Kasumi-1 (cell line): ENCODE measurements at places on chromosomes 2 and 18.

GRCh38 chr18:56851774-56852173 lies 200.6 kb downstream of the WDR7 start:
- no peak for DNase-seq

DNA sequence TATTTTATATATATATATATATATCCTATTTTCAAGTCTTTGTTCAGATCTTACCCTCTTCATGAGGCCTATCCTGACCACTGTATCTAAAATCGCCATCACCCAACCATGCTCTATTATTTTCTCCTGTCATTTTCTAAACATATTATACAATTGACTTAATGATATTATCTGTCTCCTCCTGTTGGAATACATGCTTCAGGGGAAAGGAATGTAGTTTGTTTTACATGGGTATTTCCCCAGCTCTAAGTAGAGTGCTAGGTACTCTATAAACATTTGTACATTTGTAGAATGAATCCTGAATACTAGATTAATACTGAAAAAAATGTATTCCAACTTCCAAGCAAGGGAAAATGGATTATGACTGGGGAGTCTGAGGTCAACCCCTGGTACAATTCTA lies 26.2 kb downstream of the TTC21B start:
- no peak for DNase-seq

DNA sequence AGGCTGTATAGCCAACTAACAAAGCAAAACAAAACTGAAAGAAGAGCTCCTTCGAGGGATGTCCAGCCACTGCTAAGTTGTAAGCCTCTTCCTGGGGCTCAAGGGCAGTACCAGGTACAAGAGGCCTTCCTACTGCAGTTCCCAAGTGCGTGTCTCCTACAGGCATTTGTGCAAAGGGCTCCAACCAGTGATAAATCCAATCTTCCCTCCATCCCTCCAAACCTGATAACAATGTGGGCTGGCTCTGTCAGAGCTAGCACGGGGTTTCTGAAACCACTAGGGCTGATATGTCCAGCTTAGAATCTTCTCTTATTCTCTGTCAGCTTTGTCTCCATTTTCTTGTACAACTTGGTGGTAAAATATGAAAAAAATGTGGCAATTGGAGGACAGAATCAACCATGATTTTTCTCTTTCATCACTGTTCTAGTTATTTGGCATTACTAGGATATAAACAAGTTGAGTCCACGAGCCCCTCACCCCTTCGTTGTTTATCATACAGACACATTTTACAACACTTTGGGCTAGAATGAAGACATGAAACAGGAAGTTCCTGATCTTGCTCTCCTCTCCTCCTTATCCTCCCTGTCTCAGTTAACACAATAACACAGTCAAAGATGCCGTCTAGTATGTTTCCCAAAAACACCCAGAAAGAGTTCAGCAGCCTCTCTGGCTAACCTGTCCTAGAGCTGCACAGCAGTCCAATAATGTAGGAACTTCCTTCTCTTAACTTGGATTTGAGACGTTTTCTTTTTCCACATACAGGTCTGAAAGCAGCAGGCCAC lies 35.4 kb upstream of the WIPF1 start:
- peak; percentile 57 for DNase-seq

DNA sequence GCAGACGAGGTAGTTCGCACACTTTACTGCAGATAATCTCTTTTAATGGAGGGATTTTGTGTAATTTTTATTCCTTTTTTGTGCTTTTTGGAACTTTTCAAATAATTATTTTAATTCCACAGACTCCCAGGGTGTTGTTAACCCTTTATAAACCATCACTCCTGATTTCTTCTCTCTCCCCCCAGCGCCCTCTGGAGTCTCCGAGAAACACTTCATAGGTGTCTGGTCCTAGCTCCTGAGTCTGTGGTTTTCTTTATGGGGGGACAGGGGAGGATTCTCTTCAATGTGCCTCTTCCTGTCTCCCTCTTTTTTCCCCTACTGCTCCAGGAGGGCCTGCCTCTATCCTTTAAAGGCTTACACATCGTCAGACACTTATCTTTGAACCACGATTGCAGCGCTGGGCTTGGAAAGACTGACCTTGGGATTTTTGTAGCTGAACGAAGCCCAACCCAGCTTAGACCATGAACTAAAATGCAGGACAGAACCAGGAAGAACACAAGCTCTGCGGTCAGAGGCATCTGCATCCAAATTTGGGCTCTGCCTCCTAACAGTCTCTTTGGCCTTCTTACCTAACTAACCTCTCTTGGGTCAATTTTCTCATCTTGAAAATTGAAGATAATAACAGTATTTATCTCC lies 7.1 kb upstream of the PKDCC start:
- DNase-seq = no peak

DNA sequence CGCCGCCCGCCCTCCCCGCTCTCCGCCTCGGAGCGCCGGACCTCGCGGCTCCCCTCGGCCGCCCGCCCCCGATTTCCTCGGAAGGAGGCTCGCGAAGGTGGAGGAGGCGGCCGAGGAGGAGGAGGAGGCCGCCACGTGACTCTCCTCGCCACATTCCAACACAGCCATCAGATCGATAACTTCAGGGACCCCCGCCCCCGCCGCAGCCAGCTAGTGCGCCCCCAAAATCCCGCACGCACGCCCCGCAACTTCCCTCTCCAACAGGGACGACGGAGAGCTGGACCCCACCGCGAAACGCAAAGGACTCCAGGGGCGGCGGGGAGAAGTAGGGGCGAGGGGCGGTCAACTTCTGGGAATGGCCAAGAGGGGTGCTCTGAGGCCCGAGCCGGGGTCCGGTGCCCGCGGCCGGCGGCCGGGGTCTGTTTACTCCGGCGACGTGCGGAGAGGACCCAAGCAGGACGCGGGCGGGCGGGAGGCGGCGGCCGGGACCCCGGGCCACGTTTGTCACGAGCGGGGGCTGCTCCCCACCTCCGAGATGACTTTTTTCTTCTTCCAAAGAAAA lies 2.0 kb downstream of the ZNF521 start:
- no peak for DNase-seq

DNA sequence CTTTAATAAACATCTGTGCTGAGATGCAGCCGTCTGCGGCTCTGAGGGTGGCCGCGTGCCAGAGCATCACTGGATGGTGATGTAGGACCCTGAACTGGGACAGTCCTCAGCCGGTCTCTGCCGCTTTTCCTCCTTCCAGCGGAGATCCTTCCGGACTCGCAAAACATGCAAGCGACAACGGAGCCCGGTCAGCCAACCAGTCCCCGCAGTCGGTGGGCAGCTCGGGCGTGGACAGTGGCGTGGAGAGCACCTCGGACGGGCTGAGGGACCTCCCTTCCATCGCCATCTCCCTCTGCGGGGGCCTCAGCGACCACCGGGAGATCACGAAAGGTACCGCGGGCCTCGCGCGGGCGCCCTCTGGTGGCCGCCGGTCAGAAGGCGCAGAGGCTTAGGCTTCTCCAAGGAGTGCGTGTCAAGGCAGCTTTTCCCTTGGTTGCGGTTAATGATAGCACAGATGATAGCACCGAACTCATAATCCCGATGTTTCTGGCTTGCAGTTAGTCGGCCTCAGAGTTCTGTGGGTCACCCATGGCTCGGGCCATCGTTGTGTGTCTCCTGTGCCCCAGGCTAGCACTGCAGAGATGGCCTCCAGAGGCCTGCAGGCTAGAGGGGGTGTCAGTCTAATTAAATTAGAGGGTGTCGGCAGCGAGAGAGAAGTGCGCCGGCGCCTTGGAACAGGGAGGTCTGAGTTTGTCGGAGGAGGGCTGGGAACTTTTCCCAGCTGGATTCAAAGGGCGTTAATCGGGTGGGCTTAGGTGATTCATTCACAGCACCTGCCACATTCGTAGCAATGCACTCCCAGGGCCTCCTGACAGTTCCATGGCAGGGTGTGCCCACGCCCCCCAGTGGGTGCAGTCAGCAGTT lies 38.5 kb downstream of the LPIN1 start:
- peak; percentile 24 for DNase-seq

DNA sequence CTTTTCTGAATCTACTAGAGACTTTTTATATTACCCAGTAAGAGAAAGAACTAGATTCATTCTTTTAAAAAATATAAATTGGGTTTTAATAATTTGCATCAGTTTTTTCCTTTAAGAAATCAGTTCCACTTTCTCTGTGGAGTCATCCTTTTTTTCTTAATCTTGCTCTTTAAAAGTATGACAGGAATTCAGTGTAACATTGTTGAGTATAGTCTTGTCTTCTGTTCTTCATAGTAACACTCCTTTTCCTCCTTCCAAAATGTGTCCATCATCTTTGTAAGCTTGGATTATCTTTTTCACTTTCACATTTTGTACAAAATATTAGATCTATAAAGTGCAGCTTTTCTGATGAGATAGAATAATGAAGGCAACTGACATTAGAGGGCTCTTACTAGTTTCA lies 135.4 kb downstream of the HAUS1 start:
- no peak for DNase-seq

GRCh38 chr2:200376513-200377354 lies 70.2 kb downstream of the SPATS2L start:
- no peak for DNase-seq

- no peak for DNase-seq
Observed at GRCh38 chr2:62727259-62727867, 21.9 kb downstream of the EHBP1 start.

- DNase-seq = no peak
Observed at GRCh38 chr2:66109419-66109818, 325.5 kb upstream of the MEIS1 start.
